ENCODE measurements at places on chromosomes 2 and 18.

- no peak for DNase-seq
These were observed 21.5 kb upstream of the CAB39 start for GRCh38 chr2:230691005-230691647.

DNA sequence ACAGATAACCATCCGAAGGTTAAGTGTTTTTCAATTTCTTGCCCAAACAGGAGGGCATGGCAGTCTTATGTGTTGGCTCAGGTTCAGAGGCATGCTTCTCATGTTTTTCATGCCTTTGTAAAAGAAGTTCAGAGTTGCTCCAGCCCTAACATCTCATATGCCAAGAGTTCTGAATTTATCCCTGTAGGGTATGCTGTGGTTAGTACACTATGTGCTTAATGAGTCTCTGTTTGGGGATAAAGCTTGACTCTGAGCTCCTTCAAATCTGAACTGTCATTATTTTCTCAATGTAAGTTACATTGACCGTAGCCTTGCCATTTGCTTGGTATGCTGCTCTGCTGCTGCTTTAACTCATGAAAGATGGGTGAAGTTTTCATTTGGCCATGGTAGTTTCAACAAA is 67.9 kb upstream of the PNPT1 start:
- no peak for DNase-seq

DNA sequence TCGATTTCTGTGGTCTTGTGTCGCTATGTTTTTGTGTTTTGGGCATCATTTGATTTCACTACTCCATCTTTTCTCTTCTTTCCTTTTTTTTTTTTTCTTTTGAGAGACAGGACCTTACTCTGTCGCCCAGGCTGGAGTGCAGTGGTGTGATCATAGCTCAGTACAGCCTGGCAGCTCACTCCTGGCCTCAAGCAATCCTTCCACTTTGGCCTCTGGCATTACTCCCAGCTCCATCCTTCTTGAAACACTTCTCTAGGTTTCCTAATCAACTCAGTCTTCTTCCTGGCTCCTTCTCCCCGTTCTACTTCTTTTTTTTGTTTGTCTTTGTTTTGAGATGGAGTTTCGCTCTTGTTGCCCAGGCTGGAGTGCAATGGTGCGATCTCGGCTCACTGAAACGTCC is 26.5 kb downstream of the TCF23 start:
- DNase-seq: no peak

DNA sequence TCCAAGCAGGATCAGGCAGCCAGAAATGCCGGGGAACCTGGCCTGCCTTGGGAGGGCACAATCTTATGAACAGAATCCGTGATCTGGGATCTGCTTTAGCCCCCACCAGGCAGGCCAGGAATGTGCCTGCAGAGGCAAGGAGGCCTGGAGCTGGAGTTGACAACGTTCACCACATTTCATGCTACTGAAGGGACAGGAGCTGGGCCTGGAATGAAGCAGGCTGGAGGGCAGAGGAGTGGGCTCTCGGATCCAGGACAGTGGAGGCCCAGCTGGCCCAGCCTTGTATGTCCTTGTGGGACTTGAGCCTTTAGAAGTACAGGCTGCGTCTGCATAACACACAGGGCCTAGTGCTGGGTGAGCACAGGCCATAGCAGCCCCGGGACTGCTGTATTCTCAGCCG is 91.8 kb downstream of the KLHL29 start:
- DNase-seq: no peak

DNA sequence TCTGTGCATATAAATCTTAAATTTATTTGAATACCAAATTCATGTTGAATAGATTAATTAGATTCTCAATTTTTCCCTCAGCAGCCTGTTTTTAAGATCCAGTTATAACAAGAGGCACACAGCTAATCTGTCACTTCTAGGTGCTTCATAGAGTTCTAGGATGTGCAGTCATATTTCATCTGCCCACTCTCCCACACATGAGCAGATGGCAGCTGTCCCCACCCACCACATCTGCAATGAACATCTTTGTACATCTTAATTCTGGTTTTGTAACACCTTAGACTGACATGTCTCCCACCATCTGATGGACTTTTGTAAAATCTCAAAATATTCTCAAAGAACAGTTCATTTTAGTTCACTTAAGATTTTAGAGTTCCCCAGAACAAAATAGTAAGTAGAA is 250.8 kb upstream of the ST6GAL2 start:
- DNase-seq: no peak

GRCh38 chr18:62420151-62420512 is 95.0 kb downstream of the TNFRSF11A start:
- no peak for DNase-seq

DNA sequence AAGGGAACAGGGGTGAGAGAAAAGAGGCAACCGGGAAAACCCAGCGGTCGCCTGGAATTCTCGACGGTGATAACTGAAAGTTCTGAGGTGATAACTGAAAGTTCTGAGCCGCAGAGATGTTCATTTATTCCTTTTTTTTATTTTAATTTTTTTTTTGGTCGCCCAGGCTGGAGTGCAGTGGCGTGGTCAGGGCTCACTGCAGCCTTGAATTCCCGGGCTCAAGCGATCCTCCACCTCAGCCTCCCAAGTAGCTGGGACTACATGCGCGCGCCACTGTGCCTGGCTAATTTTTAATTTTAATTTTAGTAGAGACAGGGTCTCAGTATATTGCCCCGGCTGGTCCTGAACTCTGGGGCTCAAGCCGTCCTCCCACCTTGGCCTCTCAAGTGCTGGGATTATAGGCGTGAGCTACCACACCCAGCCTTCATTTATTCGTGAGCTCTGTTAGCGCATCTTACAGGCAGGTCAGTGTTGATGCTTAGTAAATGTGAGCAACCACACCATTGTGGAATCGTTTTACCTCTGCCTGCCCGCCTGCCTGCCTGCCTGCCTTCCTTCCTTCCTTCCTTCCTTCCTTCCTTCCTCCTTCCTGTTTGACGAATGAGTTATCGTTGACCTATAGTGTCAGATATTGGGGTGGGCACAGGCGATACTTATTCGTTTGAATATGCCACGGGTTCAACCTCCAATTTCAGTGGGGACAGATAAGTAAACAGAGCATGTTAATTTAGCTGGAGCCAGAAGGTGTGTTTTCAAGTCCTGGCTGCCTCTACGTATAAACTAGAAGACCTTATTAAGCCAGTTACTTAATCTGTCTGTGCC is 557 bp upstream of the E2F6 start:
- no peak for DNase-seq

DNA sequence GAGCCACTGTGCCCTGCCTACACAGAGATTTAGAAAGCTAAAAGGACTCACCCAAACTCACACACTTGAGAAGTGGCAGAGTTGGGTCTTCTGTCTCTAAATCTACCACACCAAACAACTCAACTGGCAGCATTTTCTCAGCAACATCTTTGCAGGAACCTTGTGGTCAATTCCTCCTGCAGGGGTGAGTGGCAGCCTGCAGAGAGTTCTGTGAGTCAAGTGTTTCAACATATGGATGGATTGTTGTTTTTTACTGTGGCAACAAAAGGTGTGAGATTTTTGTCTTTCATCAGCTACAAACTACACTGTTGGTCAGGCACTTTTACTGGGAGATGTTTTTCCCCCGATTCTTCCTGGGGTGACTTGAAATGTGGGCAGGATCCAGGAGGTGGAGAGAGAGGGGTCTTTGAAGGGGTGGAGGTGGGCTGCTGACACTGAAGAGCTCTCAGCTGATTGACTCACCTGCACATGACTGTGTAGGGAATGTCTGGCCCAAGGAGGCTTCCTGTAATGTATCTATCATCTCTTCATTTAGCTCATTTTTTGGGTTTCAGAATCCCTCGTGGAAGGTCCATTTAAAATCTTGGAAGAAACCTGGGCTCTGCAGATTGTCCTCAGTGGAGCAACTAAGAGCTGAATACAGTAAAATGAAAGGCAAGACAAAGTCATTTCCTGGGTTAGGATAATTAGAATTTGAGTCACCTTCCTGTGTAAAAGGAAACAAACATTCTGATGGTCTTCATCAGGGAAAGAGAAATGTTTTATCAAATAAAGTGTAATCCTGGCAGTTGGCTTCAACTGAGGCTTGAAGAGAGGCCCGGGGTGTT is 98.6 kb downstream of the MSH2 start:
- DNase-seq: no peak

DNA sequence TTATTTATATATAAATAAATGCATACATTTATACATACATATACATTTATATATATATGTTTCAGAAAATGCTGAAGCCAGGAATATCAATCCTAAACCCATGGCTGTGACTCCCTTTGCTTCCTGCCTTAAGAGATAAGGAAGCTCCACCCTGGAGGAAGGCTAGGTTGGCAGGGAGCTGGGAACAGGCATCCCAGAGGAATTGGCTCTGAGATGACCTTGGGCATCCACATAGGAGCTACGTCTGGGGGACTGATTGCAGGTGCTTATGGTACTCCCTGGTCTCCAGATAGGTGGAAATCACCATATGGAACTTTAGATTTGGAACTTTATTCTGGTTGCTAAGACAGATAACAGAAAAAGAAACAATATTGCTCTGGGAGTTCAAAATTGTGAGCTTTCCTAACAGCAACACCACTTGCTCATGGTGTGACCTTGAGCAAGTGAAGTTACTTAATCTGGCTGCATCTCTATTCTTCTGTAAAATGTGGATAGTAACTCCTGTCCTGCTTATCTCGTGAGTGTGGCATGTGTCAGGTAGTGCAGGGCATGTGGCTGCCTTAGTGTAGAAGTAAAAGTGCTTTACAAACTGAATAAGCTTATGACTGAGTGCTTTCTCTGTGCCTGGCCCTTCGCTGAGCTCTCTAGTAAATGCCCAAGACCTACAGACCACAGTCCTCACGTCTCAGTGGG is 341.0 kb downstream of the MEIS1 start:
- no peak for DNase-seq

GRCh38 chr2:53668624-53669026 is 99.0 kb upstream of the CHAC2 start:
- no peak for DNase-seq

DNA sequence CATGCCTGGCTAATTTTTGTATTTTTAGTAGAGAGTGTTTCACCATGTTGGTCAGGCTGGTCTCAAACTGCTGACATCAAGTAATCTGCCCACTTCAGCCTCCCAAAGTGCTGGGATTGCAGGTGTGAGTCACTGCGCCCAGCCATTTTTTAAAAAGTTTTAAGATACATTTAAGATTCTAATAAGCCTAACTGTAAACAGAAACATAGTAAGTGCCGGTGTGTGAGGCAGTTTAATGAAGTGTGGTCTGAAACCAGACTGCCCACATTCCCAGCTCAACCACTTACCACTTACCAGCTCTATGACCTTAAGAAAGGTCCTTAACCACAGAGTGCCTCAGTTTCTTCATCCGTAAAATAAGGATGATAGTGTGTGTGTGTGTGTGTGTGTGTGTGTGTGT is 42.4 kb downstream of the TMEM237 start:
- no peak for DNase-seq

DNA sequence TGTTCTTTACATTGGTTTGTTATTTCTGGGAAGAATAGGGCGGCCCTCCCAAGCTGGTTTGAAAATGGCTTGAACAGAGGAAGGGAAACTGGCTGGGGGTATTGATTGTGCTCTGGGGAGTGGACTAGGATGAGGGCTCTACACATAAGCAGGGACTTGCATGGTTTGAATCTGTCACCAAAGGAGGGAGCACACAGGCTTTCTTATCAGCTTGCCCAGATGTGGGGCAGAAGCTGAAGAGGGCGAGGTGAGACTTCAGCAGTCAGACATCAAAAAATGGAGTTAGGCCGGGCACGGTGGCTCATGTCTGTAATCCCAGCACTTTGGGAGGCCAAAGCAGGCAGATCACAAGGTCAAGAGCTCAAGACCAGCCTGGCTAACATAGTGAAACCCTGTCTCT is 7.2 kb upstream of the RAB12 start:
- no peak for DNase-seq

- no peak for DNase-seq
These were observed 191.0 kb downstream of the C1D start for GRCh38 chr2:67871686-67872412.

DNA sequence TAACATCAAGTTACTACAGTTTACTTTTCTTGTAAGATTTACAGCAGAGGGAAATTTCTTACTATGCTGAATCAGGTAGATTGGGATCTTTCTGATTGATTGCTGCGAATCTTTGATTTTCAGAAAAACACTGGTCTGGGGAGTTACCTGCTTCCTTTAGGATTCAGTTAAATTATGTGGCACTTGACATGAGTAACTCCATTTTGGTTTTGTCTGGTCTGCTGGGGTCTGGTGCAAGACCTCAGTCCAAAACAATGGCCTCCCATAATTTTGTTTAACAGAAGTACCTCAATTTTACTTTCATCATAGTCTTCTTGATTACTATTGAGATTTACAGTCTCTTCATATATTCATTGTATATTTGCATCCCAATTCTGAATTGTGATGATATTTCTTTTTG is 775.5 kb downstream of the TRIB2 start:
- no peak for DNase-seq

DNA sequence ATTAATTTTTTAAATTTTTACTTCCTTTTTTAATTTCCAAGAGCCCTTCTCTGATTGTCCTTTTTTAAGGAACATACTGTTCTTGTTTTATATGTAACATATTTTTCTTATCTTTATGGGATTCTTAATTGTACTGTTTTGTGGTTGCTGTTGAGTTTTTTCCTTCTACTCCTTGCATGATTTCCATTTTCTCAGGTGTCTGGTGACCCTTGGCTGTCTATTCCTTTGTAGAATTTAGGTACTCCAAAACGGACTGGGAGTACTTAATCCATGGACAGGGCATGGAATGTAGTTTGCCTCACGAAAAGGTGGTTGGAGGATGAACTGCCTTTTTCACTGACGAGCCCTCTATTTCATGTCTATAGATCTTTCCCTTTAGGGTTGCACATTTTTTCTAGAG is 26.6 kb downstream of the TWSG1 start:
- DNase-seq: no peak

- no peak for DNase-seq
These were observed 1000.2 kb downstream of the TDRD15 start for GRCh38 chr2:22124003-22124402.

DNA sequence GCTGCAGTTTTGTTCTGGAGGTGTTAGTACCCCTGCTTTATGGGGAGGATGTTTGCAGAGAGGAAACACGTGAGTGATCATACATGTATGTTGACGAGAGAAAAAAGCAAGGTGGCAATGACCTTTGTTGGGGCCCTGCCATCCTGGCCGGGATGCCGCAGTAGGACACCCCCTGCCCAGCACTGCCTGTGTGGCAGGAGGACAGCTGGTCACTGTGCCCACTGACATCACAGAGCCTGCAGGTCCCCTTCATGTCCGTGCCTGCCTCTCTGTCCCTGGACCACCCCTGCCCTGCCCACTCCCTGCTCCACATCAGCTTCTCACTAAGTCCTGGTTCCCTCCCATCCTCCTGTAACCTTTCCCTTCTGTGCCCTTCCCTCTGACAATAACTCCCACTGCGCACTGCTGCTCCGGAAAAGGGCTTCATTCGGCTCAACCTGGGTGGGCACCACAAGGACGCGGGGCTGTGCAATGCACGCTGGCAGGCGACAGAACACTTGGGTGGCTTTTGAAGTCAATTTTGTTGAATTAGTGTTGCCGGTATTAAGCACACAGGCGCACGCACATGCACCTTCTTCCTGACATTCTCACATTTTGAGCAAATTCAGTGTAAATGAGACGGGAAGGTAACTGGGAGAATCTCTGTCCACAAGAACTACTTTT is 51.5 kb upstream of the TWIST2 start:
- no peak for DNase-seq
